Activated naive CD4-positive, alpha-beta T cell treated with anti-CD3 and anti-CD28 coated beads, Interleukin-2, amount 50 U/mL, for 16 hours (primary cell): ENCODE measurements at places on chromosomes 7 and 10.

- DNase-seq = no peak
Measured at GRCh38 chr10:101938305-101939007, 94.9 kb upstream of the KCNIP2 start.

- no peak for DNase-seq
Measured at GRCh38 chr10:130202984-130203621, 66.9 kb downstream of the GLRX3 start.

DNA sequence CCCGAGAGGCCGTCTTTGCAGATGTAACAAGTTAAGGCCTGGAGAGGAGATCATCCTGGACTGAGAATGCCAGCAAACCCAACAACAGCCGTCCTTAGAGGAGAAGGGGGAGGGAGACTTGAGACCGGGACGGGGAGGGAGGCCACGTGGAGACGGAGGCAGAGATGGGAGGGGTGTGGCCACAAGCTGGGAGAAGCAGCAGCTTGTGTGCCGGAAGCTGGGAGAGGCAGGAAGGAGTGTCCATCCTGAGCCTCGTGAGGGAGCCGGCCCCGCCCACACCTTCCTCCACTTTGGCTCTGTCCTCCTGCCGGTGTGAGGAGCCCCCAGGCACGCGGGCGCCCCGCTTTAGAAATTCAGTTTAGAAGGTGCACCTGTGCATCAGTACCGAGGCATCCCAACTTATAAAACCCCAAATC, 95.7 kb downstream of the DNAJB6 start:
- no peak for DNase-seq

- no peak for DNase-seq
Measured at GRCh38 chr10:32160864-32161263, 104.6 kb upstream of the KIF5B start.

DNA sequence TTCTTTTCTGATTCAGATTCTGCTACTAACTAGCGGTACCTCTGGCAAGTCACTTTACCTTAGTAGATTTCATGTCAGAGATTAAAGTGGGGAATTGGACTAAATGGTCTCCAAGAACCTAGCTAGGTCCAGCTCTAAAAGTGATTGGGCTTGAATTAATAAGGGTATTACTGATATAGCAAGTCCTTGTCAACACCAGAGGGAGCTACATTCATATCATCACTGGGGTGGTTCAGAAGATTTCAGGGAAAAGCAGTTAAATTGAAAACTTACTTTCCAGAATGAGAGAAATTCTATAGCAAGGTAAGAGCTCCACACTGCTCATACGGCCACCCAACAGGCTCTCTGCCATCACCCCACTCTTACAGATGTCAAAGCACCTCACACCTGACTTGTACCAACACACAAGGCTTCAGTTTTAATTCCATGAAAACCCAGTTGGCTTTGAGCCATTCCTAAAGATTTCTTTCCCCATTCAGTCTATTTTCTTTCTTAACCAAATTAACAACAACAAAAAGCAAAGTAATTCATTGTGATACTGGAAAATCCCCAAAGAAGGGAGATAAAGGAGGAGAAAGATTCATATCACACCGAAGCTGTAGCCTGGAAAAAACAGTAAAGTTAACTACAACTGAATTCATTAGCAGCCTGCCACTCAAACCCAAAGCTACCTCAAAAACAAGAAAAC, 38.0 kb upstream of the SPOCK2 start:
- no peak for DNase-seq

- DNase-seq = no peak
Measured at GRCh38 chr10:25766213-25766612, 167.8 kb upstream of the MYO3A start.

DNA sequence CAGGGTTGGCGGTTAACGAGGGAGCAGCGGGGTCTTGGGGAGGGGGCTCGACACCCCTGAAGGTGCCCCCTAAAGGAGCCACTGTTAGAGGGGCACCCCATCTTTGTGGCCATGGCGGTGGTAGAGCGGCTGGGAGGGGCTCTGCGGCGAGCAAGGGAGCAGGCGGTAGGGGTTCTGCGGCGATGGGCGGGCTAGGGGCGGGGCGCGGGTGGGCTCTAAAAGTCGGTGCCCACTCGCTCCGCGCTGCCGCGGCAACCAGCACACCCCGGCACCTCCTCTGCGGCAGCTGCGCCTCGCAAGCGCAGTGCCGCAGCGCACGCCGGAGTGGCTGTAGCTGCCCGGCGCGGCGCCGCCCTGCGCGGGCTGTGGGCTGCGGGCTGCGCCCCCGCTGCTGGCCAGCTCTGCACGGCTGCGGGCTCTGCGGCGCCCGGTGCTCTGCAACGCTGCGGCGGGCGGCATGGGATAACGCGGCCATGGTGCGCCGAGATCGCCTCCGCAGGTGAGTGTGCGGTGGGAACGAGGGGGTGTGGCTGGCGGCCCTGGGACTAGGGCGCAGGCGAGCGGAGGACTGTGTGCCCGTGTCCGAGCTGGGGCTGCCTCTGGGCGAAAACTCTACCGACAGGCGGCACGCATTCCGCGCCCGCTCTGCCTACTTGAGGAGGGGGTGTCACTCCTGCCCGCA, at the start of gene MEST:
Gene MEST (plus strand): TSS at position 245 of the 682 bp plus-strand sequence. CDS start 229 bp downstream, at position 474.
- DNase-seq = peak; percentile 14

DNA sequence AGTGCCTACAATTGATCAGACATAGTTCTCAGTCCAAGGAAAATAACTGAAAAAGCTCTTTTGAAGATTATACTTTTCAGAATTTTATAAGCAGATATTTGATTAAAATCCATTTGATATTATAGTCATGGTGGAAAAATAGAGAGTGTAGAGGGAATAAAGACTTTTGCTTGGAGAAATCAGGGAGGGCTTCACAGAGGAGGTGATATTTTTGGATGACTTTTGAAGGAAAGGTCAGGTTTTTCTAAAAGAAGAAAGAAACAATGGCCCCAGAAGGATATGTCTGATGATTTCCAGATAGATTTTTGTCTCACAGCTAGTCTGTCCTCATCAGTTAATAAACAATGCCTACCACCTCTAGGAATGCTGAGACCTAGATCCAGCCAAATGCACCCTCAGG, 806.3 kb upstream of the CELF2 start:
- no peak for DNase-seq

DNA sequence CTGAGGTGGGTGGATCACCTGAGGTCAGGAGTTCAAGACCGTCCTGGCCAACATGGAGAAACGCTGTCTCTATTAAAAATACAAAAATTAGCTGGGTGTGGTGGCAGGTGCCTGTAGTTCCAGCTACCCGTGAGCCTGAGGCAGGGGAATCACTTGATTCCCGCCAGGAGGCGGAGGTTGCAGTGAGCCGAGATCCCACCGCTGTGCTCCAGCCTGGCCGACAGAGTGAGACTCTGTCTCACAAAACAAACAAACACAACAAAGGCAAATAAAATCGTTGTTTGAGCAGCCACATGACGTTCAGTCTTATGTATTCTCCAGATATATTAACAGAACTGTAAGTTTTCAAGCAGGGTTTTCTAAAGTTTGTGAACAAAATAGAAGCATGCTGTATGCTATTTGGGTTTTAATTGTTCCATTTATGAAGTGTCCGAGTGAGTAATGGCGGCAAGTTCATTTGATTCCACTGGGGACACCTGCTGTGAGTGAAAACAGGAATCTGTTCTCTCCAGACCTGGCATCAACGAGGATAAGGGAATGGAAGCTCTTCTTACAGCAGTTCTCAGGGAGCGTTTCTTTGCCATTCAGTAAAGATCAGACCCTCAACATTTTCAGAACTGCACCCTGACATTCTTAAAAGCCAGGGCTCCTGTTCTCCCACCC, 122.5 kb upstream of the PITRM1 start:
- DNase-seq = no peak

GRCh38 chr10:105239311-105240219, 598.5 kb downstream of the SORCS3 start:
- no peak for DNase-seq

DNA sequence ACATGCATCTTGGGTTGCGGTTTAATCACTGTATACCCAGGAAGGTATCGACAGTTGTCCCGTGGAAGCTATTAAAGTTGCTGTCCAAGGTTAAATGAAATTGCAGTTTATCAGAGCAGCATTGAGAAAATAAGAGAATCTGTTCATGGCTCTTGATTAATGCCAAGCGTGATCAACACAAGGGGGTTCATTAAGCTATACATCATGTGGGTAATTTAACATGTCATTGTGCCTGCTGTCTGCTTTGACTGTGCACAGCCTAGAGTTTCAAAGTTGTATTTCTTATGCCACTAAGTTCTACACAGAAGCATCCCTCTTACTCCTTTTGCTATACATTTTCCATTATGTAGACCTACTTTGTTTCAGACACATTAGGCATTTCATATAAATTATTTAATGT, 74.8 kb upstream of the SP8 start:
- no peak for DNase-seq

DNA sequence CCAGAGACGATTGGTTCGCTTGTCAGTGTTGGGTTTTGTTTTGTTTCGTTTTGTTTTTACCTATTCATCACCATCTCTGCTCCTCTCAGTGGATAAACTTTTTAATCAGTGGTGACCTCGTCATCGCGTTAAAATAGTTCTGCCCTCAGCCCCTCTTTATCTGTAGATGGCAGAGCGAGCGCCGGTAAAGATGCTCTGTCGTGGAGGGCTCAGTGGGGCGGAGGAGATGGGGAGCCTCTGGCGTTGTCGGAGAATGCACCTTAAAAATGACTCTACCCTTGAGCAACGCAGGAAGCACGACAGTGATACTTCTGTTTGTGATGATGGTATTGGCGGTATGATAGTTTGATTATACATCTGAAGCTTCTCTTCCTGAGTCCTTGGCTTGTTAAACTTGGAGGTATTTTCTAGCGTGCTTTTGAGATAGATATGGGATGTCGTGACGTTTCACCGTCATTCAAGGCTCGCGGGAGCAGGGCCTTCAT, 554 bp downstream of the CSGALNACT2 start:
- DNase-seq = peak; percentile 59

- no peak for DNase-seq
Measured at GRCh38 chr7:6402741-6403140, 45.0 kb downstream of the DAGLB start.

DNA sequence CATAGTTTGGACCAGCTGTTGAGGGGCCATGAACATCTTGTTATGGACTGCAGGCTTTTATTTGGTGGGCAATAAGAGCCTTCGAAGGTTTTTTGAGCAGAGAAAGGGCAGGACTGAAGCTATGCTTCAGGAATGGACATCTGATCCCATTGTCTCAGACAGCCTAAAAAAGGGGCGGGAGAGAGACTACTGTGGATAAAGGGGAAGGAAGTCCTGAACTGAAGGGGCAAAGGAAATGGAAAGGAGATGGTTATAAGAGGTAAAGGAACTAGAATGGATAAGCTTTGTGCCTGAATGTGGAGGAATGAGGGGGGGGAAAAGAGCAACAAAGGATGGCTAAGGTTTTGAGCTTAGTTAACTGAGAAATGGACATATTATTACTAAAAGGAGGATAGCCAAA, 172.5 kb downstream of the SKAP2 start:
- no peak for DNase-seq

DNA sequence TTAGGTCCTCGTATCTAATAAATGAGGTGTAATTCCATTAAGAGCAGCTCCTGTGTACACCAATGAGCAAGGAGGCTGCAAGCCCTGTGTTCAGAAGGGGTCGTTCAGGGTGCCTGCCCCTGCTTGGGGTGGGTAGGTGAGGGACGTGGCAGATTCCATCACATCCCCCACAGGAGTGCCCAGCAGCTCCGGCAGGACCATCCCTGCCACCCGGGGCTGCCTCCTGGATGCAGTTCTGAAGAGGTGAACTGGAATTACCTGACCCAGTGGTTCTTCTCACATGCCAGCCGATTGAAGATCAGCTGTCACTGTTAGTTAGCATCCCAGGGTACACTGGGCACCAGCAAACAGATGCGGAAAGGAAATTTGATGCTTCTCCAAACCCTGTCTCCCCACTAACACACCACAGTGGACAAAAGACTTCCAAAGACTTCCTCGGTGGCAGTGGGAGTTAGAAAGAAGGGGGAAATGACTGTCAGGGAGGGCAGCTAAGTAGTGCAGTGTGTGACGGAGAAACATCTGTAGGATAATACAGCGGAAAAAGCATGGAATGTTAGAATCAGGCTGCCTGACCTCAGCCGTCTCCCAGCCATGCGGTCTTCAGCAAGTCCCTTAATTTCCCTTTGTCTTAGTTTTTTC, 313.6 kb upstream of the ZMIZ1 start:
- DNase-seq = no peak

- DNase-seq = no peak
Measured at GRCh38 chr7:80804589-80804988, 114.3 kb downstream of the SEMA3C start.

DNA sequence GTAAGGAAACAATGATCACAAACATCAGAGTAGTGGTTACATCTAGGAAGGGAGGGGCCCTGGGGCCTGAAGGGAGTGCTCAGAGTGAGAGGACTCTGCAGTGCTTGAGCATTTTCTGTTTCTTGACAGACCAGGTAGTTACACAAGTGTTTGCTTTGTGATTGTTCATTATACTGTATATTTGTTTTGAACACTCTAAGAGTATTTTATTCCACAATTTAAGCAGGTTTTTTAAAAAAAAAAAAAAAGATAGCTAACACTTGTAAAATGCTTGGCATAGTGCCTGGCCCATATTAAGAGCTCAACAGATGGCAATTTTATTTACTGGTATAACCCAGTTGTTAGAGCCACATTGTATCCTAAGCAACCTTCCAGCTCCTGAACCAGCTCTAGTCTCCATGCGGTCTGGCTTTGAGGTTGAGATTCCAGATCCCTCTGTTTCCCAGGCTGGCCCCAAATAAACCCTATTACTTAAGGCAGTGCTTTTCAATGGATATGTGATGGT, 20.1 kb upstream of the ATXN7L1 start:
- no peak for DNase-seq

- no peak for DNase-seq
Measured at GRCh38 chr7:116432527-116432916, 67.0 kb upstream of the CAV2 start.

- DNase-seq = no peak
Measured at GRCh38 chr7:70788276-70788675, 343.7 kb upstream of the GALNT17 start.

DNA sequence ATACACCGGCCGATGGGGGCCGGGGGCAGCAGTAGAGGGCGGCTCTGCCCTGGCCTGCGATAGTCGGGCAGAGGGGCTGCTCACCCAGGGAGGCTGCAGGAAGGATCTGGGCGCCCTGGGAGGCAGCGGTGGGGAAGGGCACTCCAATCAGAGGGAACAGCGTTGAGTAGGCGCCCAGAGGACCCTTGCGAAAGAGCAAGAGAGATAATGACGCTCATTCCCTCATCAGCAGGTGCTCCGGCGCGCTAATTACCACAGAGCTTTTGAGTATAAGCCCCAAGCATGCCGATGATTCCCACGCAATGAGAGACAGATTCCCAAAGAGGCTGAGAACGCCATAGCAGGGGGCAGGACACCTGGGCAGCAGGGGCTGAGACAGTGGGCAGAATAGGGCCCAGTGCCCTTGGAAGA, 215.3 kb downstream of the MAD1L1 start:
- DNase-seq = peak; percentile 2

GRCh38 chr10:49653273-49653929, 26.1 kb upstream of the C10orf53 start:
- DNase-seq = no peak

DNA sequence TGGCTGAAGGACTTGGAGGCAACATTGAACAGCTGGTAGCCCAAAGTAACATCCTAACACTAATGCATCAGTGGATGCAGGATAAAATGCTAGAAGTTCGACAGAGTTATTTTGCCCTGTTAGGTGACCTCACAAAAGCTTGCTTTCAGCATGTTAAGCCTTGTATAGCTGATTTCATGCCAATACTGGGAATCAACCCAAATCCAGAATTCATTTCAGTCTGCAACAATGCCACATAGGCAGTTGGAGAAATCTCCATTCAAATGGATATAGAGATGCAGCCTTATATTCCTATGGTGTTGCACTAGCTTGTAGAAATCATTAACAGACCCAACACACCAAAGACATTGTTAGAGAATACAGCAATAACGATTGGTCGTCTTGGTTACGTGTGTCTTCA, 62.9 kb downstream of the CCSER2 start:
- no peak for DNase-seq

- DNase-seq = no peak
Measured at GRCh38 chr7:107446988-107447387, 22.9 kb upstream of the GPR22 start.
